ENCODE measurements at places on chromosomes 1 and 21. TPM values are rescaled to one million over a fixed set of nuclear protein-coding genes. Genes with fewer than 3 reads are reported as not detected.

The RAB3B gene
- polyA plus RNA-seq, result 28.4 TPM

The AVPR1B gene
- not detected for polyA plus RNA-seq

DNA sequence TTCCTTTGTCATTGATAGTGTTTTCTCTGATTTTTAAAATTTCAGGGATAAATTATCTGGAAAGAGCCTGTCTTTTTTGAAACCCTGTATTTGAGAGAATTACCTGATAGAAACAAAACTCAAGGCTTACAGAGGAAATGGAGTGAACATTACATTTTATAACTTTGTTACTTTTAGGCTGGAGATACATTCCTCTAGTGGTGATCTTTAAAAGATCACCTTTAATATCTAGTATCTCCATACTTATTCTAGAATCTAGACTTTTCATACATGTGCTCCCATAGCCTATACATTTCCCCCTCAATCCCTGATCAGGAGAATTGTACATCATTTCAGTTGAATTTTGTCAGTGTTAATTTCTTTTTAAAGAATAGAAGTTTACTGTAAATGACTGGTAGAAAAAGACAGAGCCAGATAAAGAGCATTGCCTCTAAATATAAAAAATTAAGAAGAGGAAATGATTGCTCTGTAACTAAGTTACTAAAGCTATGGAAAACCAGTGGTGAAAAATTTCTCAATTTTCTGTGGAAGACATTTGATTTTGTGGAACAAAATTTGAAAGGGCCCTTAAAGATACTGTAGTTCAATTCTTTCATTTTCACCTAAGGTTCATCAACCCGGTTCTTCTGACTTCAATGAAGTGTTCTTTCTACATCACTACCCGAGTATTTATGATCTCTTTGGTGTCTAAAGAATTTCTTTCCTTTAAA is 33.7 kb downstream of the RASAL2 start:
- DNase-seq, result no peak

GRCh38 chr1:40451238-40451585 is 936 bp downstream of the ZFP69B start:
- no peak for DNase-seq

- DNase-seq, result peak; percentile 74
Observed at GRCh38 chr1:77513839-77514763, 168.4 kb downstream of the ZZZ3 start.

GRCh38 chr1:192575499-192576189 is at the start of gene RGS1:
Gene RGS1, plus strand, starts transcription at chr1:192575773. Its CDS starts 20 bp downstream, at chr1:192575793.
- DNase-seq, result no peak

DNA sequence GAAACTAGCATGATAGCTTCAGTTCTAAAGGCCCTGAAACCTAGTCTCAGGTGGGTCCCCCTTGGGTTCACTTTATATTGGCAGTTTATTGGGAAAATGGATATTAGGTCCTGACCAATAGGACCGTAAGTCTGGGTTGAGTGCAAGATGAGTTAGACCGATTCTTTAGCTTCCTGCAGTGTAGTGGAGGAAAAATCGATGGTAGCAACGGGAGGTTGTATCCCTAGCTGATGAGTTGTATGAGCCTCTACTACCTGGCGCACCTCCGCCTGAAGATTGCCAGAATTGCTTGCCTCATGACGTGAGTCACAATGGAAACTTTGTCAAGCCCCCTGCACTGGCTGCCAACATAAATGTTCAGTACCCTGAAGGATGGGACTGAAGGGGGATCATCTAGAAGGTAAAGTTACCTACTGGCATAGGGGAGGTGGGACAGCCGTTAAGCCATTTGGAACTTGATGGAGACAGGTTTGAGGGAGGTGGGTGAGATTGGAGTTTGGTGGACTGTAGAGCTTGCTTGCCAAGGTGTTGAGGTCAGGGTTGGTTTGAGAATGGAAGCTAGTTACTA is 3.9 kb downstream of the RCC1 start:
- DNase-seq, result no peak

GRCh38 chr1:150141452-150141851 is 8.3 kb upstream of the PLEKHO1 start:
- no peak for DNase-seq

DNA sequence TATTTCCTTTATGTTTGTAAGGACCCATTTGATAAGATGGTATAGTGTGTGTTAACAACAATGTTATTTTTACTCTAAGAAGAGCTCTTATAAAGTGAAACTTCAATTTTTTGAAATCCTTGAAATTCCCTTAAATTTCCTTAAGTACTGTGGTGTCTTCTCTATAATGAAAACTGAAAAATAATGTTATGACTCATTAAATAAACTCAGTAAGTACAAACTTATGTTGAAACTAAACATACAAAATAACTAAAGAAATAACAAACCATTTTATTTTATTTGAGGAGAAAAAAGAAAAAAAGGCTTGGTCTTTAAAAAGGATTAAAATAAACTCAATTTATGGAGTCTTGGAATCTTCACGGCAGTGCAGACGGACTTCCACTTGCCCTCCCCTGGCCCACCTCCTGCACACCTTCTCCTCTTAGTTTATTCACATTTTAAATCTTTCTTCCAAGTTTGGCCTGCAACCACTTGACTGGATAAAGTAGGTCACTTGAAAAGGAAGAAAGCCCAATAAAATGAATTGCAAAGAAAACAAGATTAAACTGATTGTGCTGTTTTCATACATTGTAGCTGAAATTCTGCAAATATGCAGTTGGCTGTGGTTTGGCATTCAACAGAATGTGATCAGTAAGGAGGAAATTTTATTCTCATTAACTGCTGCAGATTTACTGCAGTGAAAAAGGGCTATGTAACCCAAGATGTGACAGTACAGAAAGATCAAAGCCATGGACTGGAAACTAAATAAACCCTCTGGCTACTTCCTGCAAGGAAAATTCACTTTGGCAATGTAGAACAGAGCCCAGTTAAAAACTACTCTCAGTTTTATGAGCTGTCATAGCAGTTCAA is 48.5 kb upstream of the SCYL3 start:
- DNase-seq, result no peak

- no peak for DNase-seq
Observed at GRCh38 chr1:111603979-111604378, 15.6 kb upstream of the RAP1A start.

DNA sequence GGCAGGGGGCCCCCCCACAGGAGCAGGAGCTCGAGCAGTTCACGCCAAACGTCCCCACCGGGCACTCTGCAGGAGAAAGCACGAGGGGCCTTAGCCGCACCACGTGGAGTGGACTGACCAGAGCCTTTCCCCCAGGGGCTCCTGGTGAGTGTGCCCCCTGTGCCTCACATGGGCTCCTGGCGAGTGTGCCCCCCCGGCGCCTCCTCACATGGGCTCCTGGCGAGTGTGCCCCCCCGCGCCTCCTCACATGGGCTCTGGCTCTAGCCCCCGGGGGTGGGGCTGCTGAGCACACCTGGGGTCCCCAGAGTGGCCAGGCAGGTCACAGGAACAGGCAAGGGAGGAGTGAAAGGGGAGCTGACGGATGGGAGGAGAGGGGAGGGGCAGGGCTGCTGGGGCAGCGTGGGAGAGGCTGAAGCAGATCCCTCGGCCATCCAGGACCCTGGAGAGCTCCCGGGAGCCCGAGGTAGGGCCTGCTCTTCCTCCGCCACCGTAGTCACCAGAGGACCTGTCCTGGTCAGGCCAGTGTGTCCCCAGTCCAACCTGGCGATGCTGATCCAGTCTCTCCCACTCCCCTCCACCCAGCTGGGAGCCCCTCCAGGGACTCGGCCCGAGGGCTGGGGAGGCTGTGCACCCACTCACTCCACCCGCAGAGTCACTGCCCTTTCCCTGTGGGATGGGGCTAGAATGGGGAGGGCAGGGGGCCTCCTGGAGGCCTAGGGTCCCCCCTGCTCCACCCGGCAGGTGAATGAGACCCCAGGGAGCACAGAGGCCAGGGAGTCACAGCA is 47.6 kb downstream of the ARHGEF16 start:
- DNase-seq, result no peak

DNA sequence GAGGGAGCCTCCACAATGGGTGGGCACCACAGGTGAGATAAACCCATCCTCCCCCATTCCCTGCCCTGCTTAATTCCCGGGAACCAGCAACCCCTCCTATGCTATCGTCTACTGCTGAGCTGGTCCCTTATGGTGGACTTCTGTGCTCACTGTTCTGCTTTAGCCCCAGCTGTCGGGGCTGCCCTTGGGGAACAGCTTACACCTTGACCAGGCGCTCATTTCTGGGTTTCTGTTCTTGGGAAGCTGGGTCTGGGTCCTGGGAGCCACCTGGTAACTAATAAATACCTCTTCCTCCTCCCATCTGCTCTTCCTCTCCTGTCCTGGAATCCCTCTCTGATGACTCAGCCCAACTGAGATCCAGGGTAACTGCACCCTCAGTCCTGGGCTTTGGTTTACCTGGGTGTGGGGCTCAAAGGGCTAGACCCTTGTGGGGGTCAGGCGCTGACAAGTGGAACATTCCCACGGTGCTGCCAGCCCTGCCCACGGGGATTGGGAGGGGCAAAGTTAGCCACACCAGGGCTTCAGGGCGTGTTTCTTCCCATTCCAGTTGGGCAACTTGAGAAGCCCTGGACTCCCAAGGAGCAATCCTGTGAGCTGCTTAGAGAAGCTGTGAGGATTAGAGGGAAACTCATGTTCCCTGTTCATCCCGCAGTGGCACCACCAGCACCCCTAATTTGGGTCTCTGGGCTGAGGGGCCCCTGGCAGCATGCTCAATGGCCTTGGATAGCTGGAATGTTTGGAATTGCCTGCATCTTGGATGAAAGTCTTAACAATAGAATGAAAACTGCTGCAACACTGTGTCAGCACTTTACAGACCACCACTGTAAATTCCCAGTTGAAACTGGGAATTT is 1.6 kb downstream of the PCAT6 start:
- no peak for DNase-seq

DNA sequence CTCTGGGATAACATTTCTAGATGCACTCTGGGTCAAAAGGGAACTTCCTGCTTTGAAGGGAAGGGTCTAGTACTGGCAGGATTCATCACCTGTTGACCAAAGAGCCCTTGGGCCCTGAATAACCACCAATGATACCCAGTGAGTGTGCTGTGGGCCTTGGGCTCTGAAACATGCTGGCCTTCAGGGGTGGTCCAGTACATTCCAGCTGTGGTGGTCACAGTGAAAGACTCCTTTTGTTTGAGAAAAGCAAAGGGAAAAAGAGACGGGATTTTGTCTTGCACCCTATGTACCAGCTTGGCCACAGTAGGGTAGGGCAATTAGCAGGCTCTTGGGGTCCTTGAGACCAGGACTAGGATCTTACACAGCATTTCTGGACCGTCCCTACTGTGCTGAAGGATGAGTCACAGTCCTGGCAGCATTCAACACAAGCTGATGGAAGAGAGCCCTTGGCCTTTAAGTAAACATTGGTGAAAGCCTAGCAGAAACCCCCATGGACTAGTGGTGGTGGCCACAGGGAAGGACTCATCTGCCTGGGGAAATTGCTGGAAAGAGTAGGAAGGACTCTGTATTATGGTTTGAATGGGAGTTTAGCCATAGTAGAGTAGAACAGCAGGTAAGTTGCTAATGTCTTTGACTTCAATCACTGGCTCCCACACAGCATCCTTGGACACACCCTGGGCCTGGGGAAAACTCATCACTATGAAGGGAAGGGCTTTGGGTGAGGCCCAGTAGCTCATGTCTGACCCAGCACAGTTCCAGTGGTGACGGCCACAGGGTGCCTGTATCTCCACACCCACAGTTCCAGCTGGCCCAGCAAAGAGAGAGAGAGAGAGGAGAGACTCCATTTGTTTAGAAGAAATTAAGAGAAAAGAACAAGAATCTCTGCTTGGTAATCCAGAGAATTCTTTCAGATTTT is 87.5 kb downstream of the COL24A1 start:
- no peak for DNase-seq

GRCh38 chr1:30789388-30790255 is 32.0 kb upstream of the LAPTM5 start:
- DNase-seq, result no peak

The MAN1C1 gene
- polyA plus RNA-seq, result 16.9 TPM

The LCE1D gene
- not detected for polyA plus RNA-seq

The LPAR3 gene
- polyA plus RNA-seq, result 4.8 TPM

DNA sequence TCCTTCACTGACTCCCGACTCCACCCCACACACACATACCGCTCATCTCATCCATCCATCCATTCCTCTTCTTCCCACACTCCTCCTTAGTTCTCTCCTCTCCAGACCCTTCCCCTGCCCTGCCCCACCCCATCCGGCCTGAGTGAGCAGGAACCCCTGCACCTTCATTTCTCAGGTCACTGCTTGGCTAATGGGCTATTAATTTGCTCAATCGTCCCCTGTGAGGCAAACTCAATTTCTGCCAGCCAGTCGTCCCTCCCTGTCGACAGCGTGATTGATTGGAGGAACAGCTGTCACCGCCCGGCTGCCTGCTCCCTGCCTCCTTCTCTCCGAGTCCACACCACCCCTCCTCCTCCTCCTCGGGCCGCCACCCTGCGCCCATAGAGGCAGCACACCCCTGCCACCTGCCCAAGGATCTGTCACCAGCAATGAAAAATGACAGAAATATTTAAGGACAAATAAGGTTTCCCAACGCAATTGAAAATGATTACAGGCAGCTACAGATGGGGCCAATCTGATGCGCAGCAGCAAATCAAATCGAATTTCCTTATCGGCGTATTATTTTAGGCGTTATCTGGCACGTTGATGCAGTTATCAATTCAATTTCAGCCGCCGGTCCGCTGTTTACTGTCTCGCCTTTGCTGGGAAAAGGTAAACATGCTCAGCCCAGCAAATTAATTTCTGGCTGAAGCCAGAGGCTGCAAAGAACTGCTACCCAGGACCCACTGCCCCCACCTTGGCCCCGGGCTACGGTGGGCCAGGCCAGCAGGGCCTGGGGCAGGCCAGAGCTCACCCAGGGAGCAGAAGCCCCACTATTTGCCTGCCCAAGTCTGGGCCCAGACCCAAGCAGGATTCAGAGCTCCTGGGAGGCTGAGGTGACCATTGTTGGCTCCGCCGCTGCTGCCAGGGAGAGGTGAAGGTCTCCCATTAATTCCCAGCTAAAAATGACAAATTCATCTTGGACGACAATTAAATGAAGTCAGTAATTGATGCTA is 71.3 kb downstream of the TMEM53 start:
- no peak for DNase-seq

DNA sequence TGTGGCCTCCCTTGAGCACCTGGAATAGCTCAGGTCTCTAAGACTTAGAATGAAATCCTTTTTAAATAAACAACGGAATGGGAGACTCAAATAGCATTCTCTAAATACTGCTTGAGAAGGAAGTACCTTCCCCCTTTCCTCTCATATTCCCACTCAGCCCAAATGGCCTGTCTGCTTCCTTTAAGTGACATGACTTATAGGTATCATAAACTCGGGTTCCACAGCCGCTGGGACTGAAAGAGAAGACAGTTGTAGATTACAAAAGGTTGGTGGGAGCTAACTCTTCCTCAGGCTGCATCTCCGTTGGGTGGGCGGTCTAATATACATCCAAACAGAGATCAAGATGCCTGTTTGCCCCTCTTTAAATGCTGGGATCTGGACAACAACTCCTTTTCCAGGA is 1.2 kb upstream of the HMCN1 start:
- no peak for DNase-seq

DNA sequence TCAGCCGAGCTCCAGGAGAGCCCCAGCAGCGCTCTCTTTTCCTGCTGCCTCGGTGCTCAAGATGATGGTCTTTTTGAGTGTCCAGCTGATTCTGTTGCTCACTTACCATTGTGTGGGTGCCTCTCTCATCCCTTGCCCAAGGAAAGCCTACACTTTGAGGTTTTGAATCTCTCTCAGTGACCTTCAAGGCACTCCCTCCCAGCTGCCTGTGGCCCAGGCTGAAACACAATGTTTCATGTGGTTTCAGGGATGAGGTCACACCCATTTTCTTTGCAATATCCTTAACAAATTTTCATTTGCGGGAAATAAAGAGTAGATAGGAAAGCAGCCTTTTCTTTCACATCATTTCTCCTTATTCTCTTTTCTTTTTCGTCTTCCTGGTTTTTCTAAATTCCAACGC is 12.6 kb upstream of the MRPS14 start:
- DNase-seq, result no peak
